Stimulated activated naive CD4-positive, alpha-beta T cell treated with Interleukin-2 at 50 U/mL for 16 hours (primary cell): ENCODE measurements at places on chromosomes 3 and 15.
A peak's percentile ranks its signal among the peaks of the same experiment; 100 is the strongest.

DNA sequence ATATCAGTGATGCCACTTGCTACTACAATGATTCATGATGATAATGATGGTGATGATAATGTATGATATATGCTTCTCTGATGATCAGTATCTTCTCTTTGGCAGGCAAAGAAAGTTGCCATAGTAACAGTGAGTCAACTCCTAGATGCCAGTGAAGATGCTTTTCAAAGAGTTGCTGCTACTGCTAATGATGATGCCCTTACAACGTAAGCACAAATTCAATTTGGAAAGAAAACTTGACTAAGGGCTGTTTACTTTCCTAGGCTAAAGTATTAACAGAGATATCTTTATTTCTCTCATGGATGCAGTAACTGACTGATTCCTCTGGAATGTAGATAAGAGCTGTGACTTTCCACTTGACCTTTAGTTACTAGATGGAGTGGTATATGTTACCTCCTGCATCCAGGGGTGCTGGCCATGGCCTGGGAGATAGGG lies 27.8 kb downstream of the ADGRG7 start:
- DNase-seq = no peak

GRCh38 chr3:149151843-149152242 lies 22.4 kb downstream of the HPS3 start:
- no peak for DNase-seq

GRCh38 chr3:187739094-187739560 lies 6.1 kb downstream of the BCL6 start:
- DNase-seq = peak; percentile 39

- no peak for DNase-seq
Observed at GRCh38 chr15:62112616-62113593, 46.1 kb downstream of the C2CD4A start.

DNA sequence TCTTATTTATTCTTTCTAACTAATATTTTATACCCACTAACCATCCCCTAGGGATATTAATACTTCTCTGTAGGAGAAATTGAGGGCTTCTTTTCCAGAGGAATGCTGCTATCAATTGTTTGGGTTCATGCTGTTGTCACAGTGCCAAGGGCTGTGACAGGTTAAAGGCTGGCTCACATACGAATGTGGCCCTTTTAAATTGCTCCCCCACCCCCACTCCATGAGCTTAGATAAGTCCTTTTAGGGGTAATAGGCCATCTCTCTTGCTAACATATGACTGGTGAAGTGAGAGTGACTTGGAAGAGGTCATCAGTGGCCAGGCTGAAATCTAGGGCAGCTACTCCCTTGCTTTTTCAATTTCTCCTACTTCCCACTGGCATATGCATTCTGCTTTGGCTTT lies 121.9 kb upstream of the DPH6 start:
- no peak for DNase-seq

- no peak for DNase-seq
Observed at GRCh38 chr3:114624571-114625181, 330.8 kb downstream of the TIGIT start.

DNA sequence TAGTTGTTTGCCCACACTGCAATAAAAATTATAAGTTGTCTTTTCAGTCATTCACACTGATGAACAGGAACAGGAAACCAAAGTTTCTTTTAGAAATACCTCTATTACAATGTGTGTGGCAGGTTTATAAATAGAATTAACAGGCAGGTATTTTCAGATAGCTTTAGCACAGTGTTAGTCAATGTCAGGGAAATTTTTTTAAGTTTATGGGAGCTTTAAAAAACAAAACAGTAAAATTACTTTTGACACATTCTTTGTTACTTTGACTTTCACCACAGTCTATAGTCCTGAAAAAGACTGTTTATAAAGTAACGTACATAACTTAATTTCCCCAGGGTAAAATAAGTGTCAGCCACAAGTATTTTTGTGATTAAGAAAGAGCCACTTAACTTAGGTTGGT lies 38.1 kb downstream of the SERPINI1 start:
- DNase-seq = no peak

- no peak for DNase-seq
Observed at GRCh38 chr3:18258492-18258891, 166.6 kb downstream of the SATB1 start.

DNA sequence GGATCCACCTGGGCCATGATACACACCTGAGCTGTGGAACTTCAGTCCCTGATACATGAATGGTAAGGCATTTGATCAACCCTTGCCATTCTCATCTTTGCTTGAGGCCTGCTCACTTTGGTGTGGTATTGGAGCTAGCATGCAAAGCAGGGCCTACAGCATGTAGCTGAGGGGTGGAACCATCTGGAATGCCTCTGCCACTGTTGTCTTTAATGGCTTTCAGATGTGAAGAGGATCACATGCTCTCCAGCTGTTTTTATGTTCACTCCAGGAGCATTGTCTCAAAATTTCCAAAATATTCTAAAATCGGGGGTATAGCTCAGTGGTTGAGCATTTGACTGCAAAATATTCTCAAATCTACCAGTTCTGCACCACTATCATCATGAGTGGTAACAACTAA lies 64.4 kb upstream of the PHLDB2 start:
- DNase-seq = no peak

- no peak for DNase-seq
Observed at GRCh38 chr3:66297900-66298299, 77.1 kb downstream of the SLC25A26 start.

- no peak for DNase-seq
Observed at GRCh38 chr3:61664105-61664482, 102.7 kb downstream of the PTPRG start.
